ENCODE measurements at places on chromosomes 7 and 10. TPM values are rescaled to one million over a fixed set of nuclear protein-coding genes. Genes with fewer than 3 reads are reported as not detected.

GRCh38 chr7:74466196-74466813, 12.6 kb downstream of the GTF2IRD1 start:
- no peak for DNase-seq

GRCh38 chr10:131871673-131872005, 29.2 kb upstream of the PPP2R2D start:
- DNase-seq: no peak

Gene PRKG1
- total RNA-seq: 1.4 TPM

- DNase-seq: peak; percentile 7
Observed at GRCh38 chr7:16891338-16891737, 9.6 kb upstream of the AGR3 start.

DNA sequence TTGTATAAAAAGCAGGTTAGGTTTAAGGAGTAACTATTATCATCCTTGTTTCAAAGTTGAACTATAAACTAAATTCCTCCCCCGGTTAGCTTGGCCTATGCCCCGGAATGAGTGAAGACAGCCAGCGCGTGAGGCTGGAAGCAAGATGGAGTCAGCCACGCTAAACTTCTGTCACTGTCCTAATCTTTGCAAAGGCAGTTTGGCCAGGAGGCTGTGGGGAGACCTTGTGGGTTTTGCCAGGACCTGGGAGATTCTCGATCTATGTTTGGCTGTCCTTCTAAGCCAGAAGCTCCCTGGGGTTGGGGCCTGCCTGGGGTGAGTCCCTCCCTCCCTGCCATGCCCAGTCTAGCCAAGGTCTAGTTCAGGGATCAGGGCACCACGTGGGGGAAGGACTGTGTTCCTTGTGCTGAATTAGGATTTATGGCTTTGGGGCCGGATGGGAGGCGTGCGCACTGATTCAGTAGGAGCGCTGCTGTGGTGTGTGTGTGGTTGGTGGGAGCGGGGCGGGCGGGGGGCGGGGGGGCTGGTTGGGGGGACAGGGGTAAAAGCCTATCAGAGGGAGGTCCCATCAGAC, 871 bp upstream of the GTF2IRD1 start:
- DNase-seq: no peak

Gene FXYD4
- 0.71 TPM for total RNA-seq

GRCh38 chr10:22244001-22244400, 26.2 kb upstream of the EBLN1 start:
- no peak for DNase-seq

DNA sequence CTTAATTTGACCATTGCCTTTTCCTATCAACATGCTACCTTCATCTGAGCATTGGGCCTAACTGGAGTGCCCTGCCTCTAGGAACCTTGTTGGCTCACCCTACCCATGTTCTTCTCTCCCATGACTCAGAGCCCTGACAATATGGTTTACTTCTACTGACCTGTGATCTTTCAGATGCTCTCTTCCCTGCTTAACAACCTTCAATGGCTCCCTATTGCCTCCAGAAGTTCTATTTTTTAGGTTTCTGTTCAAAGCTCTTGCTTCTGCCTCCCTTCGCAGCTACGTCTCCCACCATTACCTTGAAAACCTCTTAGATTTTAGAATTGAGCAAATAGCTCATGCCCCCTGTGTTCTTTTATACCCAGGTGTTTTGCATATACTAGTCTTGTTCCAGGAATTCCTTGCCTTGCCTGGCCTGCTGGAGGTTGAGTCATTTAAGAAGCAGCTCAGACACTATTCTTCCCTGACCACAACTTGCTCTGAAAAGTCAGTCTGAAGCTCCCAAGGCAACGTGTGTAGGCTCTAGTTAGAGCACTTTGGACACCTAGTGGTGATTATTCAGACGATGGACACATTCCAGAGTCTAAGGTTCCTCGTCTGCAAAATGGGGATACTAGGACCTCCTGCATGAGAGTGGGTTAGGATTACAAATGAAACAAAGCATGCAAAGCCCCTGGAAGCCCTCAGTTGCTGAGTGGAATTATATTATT, 64.4 kb upstream of the EMX2 start:
- DNase-seq: peak; percentile 83

DNA sequence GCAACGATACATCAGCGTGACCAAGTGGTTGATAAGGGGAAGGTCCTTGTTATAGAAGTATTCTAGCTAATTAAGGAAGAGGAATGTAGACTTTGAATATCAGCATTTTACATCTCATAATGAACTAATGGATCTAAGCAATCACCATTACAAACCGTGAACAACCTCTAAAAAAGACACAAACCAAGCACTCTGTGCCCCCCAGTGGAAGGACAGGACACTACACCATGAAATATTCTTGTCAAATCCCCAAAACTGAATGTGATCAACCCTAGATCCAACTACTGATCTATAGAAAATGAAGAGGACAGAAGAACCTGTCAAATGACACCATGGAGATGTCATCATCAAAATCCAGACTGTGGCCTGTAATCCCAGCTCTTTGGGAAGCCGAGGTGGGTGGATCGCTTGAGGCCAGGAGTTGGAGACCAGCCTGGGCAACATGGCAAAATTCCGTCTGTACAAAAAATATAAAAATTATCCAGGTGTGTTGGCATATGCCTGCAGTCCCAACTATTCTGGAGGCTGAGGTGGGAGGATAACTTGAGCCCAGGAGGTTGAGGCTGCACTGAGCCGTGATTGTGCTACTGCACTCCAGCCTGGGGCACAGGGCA, 111.3 kb upstream of the CARD11 start:
- peak; percentile 32 for DNase-seq

DNA sequence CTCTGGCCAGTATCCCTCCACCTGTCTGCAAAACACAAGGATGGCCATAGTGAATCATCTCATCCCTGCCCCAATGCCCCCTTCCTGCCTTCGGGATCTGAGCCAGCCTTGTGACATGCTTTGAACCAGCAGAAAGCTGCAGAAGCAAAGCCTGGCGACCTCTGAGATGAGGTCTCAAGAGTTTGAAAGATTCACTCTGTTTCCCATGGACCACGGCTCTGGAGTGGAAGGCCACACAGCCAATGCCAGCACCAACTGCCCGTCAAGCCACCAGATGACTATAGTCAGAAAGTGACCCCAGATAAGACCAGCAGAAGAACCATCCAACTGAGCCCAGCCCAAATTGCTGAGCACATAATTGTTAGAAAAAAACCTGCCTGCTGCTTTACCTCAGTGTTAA, 193.9 kb upstream of the PPP2R2D start:
- no peak for DNase-seq

DNA sequence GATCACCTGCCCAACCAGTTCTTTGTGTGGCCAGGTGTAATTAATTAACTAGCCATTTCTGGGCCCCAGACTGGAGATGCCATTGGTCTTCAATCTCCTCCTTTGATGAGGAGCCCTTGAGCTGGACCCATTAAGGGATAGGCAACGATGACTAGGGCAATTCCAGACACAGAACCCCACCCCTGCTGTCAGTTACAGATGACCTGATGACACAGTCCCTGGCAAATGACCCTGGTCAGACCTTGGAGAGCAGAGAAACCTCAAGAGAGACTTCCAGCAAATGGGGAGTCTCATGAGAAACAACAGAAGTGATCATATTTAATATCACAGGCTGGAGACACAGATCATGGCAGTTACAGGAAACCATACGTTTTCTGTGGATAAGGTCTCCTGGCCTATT, 101.8 kb upstream of the TCF7L2 start:
- no peak for DNase-seq

- no peak for DNase-seq
Observed at GRCh38 chr7:131689662-131690234, 133.3 kb upstream of the PODXL start.

Gene SSBP1
- 171 TPM for total RNA-seq

Gene RNF148
- 0.22 TPM for total RNA-seq

DNA sequence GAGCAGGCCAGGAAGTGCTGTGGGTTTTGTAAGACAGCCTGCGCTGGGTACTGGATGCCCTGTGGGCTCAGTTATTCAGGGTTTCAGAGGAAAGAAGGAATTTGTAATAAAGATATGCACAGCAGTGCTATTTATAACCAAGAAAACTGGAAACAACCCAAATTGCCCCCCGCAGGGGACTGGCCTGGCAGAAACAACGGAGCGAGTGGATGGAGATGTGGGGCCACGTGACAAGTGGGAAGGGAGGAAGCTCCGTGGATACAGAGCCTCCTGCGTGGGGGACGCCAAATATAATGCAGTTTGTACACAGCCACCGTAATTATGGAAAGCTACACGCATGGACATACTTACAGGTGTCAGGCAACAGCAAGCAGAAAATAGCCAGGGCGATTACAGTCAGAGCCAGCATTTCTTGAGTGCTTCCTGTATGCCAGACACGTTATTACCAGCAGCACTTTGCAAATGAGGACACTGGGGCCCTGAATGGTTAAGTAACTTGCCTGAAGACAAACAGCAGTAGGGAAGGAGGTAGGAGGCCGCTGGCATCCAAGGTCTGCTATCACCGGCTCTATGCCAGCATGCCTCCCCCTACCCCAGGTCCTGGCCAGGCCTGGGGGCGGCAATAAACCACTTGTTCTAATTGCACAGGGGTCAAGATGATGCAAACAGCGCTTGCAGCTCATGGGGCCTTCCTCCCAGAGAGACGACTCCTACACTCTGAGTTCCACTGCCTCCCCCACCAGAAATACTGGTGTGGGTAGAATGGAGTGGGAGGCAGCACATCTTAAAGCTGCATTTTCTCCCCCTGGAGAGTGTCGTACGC, 8.7 kb upstream of the CAMK2B start:
- DNase-seq: no peak

DNA sequence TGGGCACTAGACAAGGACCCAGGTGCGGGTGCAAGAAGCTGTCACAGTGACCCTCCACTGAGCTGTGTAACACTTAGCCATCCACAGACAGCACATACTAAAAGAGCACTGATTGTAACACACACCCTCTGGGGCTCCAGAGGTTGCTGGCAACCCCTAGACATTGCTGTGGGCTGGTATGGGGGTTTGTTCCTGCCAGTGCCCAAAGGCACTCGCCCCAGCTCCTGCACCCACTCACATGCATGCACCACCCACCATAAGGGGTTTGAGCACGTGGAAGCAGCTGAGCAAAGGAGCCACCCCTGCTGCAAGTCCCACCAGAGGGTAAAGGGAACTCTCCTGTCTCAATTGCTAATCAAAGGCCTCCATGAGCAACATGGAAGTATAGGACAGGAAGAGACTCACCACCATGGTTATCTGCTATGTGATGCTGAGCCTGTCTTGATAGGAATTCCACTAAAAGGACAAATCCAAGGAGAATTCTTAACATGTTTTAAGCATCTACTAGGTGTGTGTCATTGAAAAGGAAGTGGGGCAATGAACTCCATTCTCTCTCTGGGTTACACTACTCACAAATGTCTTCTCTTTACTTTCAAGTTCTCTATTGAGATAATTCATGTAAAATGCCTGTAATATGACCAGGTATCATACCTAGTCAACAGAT, 103.1 kb downstream of the GFRA1 start:
- DNase-seq: no peak

DNA sequence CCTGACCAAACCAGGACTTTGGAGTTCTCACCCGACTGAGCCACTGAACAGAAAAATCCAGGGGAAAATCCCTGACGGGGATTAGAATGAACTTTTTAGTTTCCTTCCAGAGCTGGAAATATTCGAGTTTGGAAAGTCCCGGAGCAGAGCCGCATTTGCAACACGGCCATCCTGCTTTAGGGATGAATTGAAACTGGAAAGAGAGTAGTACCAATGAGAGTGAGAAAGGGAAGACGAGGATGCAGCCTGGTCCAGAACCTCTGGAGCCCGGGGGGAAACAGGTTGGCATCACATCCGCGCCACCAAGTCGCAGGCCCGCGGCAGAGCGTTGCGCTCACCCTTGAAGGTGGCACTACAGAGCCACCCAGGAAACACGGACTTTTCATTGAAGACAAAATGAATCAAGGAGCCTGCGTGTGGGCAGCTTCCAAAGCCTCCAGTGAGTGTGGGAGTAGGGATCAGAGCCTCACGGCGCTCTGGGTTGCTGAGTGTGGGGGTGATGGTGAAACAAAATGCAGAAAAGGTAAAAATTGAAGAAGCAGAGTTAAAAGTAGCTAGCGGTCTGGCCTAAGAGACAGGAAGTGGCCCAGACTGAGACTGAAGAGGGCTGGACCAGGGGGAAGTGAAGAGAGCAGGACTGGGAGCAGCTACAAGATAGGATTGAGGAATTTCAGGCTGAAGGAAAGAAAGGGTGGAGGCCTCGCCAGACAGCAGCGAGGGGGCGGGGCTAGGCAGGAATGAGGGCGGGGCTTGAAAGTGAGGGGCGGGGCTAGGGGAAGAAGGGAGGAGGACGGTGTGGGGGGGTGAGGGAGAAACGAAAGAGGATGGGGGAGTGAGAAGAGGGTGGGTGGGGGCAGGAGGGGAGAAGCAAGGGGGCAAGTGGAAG, 1.8 kb downstream of the SMURF1 start:
- no peak for DNase-seq

- no peak for DNase-seq
Observed at GRCh38 chr10:34178756-34179155, 636.3 kb downstream of the PARD3 start.
